ENCODE measurements at places on chromosomes 2 and 18. TPM values are rescaled to one million over a fixed set of nuclear protein-coding genes. Genes with fewer than 3 reads are reported as not detected.

- DNase-seq: no peak
Observed at GRCh38 chr2:232473467-232473890, 14.2 kb downstream of the ECEL1 start.

DNA sequence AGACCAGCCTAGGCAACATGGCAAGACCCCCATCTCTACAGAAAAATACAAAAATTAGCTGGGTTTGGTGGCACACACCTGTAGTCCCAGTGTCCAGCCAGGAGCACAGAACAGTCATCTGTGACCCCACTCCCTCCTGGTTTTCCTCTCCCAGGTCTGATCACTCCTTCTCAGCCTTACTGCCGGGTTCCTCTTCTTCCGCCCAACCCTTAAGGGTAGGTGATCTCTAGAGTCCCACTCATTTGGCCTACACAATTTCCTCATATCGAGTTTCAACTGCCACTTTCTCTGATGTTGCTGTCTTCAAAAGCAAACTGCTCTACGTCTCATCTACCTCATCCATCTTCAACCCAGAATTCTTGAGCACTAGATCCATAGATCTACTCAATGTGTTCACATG, 13.4 kb upstream of the MAT2A start:
- no peak for DNase-seq

DNA sequence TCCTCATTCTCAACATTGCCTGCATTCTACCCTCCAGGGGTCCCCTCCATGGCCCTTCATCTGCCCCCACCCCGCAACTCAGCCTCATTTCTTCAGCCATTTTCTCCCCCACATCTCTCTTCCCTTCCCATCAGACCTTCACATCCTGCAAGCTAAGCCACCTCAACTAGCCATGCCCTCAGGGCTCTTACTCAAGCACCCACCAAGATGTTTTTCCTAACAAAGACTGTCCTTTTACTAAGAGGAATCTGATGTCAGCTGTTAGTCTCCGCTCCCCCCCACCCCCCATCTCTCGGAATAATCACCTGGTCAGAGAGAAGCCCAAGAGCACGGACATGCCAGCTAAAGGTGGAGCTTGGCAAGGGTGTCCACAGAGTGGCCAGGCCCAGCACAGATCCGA, 4.7 kb upstream of the CAPN10 start:
- no peak for DNase-seq

The RND3 gene
- not detected for total RNA-seq

The SCN3A gene
- 0.30 TPM for total RNA-seq

Measured in activated CD4-positive, alpha-beta T cell treated with anti-CD3 and anti-CD28 coated beads for 36 hours (primary cell).